ENCODE measurements at places on chromosomes 12 and 14.

DNA sequence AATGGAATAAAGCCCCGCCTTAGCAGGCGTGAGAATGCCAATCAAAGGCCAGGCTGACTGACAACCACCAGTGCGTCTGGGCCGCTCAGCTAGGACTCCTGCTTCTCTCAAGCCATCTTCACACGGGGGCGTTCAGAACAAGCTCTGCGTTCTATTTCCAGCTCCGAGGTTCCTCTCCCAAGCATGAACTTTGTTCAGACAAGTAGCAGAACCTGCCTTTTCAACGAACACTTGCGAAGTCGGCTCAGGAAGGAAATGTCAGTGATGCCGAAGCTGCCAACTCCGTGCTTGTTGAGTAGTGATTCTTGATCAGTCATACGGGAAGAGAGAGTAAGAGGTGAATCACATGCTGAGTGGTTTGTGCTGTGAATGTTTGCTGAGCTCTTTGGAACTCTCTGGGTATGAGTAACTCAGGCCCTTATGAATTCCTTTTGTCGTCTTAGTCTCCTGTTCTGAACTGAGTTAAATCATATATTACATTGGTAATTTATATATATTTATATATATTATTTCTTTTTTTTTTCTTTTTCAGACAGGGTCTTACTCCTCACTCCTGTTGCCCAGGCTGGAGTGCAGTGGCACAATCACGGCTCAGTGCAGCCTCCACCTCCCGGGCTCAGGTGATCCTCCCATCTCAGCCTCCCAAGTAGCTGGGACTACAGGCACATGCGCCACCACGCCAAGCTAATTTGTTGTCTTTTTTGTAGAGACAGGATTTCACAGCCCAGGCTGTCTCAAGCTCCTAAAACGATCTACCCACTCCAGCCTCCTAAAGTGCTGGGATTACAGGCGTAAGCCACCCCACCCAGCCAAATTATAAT lies 29.4 kb upstream of the BCL7A start:
- DNase-seq: peak; percentile 21

- no peak for DNase-seq
Measured at GRCh38 chr12:45946435-45946834, 43.9 kb downstream of the SCAF11 start.

DNA sequence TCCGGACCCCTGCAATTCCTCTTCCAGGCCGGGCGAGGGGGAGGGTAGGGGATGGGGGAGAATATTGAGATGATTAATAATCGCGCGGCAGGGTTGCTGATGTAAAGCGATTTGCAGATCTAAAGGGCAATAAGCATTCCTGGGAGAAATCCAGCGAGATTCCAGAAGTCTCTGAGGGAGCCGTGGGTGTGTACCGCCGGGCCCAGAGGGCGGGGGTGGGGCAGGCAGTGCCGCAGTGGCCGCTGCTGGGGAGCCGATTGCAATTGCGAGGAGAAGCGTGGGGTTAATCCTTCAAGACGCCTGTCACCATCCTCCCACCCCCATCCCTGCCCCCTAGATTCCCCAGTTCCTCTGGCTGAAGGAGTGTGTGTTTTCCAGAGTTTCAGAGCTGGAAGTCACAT lies 16.4 kb downstream of the FOS start:
- DNase-seq: peak; percentile 50

GRCh38 chr14:45177076-45177475 lies 41.3 kb downstream of the FANCM start:
- no peak for DNase-seq

DNA sequence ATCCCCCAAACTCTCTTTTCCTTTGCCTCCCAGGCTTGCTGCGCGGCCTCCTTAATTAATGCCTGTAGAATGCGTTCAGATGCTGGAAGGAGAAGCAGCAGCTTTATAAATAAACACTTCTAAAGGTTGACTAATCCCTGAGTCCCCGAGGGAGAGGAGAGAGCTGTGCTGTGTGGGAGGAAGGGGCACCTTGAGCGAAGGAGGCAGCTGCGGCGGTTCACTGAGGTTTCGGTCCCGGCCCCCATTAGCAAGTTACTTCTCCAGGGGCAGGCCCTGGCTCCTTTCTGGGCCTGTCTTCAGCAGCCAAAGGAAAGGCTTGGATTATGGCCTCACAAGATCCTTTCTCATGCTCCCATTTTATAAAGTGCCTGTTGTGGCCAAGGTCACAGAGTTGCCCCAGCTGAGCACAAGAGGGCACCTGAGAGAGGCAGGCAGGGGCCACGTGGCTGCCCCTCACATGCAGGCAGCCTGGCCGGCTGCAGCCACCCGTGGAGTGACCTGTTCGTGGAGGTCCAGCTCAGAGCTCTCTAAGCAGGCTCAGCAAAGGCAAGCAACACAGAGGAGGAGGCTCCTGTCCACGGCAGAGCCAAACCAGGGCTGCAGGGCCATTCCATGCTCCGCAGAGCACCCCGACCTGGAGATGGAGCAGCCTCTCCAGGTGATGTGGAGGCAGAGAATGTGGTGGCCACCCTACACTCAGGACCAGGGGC lies 15.0 kb upstream of the CACNA2D4 start:
- DNase-seq: peak; percentile 17

DNA sequence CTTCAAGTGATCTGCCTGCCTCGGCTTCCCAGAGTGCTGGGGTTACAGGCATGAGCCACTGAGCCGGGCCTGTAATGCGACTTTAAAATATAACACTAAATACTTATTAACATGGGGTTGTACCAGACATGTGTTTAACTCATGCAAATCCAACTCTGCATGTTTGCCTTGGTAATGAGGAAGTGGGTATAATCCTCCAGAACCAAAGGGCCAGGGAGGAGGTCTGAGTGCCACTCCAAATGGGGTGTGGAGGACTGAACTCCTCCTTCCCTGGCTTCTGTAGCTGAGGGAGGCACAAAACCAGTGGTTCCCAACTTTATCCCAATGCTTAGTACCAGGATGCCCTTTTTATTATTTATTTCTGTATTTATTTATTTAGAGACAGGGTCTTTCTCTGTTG lies 61.6 kb upstream of the MED13L start:
- DNase-seq: no peak

GRCh38 chr14:67941456-67942018 lies 122.0 kb downstream of the RAD51B start:
- DNase-seq: peak; percentile 38

DNA sequence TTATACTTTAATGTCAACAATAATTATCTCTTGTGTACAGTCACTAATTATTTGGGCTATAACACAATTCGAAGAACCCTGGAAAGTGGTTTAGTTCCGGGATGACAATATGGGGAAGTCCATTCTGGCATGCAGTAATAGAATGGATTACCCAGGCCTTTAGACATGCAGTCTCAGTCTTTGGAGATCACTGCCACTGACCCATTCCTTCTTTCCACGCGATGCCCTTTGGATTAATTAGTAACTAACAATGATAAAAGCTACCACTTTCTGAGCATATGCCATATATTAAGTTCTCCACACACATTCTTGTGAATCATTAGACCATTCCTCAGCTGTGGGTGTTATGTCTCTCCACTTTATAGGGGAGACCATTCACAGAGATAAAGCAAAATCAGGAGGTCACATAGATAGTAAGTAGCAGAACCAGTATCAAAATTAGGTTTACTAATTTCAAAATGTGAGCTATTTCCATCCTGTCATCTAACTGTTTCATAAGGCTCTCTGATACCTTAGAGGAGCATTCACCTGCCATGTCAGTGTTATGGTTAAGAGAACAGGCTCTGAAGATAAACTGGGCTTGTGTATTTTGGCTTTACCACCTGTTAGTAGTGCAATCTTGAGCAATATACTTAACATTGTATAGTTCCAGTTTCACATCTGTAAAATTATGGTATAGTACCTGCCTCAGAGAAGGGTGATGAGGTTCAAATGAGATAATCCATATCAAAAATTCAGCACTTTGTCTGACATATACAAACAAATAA lies 27.2 kb upstream of the KCNJ8 start:
- DNase-seq: no peak

GRCh38 chr14:89004166-89004565 lies 179.7 kb downstream of the TTC8 start:
- DNase-seq: no peak

GRCh38 chr14:24122898-24123297 lies 7.6 kb upstream of the FITM1 start:
- no peak for DNase-seq

- no peak for DNase-seq
Measured at GRCh38 chr12:64611341-64612284, 1.3 kb downstream of the RASSF3 start.

GRCh38 chr12:42129595-42130204 lies 15.0 kb downstream of the GXYLT1 start:
- peak; percentile 62 for DNase-seq
